ENCODE measurements at places on chromosomes 1 and 21.

DNA sequence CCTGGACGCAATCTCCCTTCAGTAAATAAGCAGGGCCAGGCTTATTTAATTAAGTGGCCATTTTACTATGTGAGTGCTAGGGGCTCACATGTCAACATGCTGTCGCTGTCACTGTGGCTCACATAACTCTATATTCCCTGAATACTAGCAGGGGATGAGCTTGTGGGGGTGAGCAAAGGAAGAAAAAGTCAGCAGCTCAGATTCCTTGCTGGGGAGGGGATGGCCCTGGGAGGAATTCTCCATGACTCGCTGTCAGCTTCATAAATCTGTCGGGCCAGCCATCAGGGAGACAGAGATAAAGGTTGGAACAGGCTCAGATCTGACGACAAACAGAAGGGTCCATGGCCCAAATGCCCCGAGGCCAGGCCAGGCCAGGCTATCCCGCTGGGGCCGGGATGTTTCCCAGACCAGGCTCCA is 26.0 kb upstream of the PLEKHG5 start:
- H3K27ac ChIP-seq: no peak overlapping the region
- H3K27me3 ChIP-seq: no peaks in the 10 kb centered on the region
- no peaks in the 10 kb centered on the region for H3K36me3 ChIP-seq
- no peak for DNase-seq
- no peak overlapping the region for H3K4me3 ChIP-seq
- H3K4me1 ChIP-seq: no peaks in the 10 kb centered on the region

DNA sequence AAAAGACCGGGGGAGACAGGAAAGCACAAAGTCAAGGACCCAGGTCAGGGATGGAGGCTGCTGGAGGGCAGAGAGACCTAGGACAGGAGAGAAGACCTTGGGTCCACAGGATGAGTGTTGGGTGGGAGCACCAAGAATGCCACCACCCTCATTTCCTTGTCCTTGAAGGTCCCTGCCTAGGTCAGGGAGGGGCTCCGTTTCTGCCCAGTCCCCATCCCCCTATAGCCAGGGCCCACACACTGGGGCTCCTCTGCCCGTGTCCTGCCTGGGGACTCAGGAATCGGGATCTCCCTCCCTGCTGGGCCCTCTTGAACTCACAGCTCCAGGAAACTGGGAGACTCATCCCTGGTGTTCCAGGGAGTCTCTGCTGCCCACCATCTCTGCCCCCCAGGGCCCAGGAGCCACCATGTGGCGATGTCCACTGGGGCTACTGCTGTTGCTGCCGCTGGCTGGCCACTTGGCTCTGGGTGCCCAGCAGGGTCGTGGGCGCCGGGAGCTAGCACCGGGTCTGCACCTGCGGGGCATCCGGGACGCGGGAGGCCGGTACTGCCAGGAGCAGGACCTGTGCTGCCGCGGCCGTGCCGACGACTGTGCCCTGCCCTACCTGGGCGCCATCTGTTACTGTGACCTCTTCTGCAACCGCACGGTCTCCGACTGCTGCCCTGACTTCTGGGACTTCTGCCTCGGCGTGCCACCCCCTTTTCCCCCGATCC is 584 bp downstream of the TINAGL1 start:
- no peaks in the 10 kb centered on the region for H3K36me3 ChIP-seq
- peaks cover 5% of the 10 kb centered on the region for H3K27me3 ChIP-seq
- H3K4me3 ChIP-seq: no peak overlapping the region

DNA sequence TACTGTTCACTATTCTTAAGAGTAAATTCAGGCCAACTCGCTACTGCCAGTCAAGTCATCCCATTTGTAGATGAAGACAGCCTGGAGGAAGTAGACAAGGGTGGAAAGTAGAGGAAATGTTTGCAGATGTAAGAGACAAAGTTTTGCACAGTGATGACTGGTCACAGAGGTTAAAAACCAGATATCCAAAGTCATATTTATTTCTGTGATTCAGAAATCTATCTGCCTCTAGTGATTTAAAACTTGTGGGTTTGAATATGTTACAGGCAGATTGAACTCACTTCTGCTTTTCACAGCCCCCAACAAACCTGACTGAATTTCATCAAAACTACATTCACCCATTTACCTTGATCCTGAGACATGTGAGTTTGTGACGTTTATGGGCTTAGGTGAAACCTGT is 484.7 kb upstream of the C1orf87 start:
- no peak overlapping the region for H3K27ac ChIP-seq
- H3K4me3 ChIP-seq: no peak overlapping the region
- H3K36me3 ChIP-seq: no peaks in the 10 kb centered on the region
- DNase-seq: no peak
- no peaks in the 10 kb centered on the region for H3K4me1 ChIP-seq

DNA sequence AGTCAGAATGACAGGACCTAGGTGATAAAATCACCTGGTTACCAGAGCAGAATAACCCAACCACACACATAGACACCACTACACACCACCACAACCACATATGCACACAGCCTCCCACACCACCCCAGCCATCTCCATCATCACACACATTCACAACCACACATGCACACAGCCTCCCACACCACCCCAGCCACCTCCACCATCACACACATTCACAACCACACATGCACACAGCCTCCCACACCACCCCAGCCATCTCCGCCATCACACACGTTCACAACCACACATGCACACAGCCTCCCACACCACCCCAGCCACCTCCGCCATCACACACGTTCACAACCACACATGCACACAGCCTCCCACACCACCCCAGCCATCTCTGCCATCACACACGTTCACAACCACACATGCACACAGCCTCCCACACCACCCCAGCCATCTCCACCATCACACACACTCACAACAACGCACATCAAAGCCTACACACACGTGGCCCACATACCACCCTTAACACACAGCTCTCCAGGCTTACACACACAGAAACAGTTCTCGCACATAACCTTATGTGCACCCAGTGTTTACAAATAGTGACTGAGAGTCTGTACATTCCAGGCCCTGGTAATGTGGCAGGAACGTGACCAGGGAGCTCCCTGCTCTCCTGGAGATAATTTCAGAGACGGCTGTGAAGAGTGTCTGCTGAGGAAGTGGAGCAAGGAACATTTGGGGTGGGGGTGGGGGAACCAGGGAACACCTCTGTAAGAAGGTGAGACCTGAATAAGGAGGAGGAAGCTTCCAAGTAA is 3.3 kb upstream of the GJB3 start:
- H3K27me3 ChIP-seq: peaks cover 33% of the 10 kb centered on the region
- H3K4me3 ChIP-seq: no peak overlapping the region
- peaks cover 4% of the 10 kb centered on the region for H3K4me1 ChIP-seq
